ENCODE measurements at places on chromosomes 6 and 20.

DNA sequence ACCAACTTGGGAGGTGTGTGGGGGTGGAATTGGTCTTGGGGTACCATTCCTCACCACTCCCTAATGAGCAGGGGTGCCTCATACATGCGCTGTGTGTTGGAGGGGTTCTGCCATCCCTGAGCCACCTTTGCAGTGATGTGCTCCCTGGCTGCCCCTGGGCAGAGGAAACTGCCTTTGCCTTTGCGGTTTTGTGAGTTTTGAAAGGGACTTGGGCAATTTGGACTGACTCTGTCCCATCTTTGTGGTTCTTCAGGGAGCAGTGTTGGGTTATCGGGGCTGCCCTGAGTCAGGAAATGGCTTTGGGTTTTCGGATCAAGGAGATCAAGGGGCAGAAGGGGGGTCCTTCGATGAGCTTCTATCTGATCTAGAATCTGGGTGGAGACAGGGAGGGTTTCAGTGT lies 3.9 kb upstream of the PHACTR3 start:
- no peak for DNase-seq

DNA sequence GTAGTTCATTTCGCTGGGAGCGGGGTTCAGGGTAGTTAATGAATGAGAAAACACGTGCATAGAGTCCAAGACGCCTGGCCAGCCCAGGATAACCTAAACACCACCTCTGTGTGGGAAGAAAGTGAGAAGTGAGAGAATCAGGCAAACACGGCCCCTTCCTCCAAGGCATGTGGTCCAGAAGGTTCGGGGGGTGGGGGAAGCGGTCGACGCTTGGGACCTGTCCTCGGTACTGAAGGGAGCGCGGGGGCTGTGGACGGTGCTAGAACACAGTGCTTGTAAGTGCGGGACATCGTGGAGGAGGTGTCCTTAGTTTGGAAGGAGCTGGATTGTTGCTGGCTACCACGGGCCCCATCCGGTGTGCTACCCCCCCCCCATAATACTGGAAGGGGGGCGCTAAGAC lies 1.7 kb upstream of the VSTM2L start:
- DNase-seq = no peak

GRCh38 chr20:3115190-3116107 lies 30.9 kb upstream of the AVP start:
- DNase-seq = peak; percentile 53

- DNase-seq = no peak
Measured at GRCh38 chr20:17694767-17695166, 5.0 kb upstream of the BANF2 start.

GRCh38 chr20:10788055-10788454 lies 114.3 kb upstream of the JAG1 start:
- no peak for DNase-seq

DNA sequence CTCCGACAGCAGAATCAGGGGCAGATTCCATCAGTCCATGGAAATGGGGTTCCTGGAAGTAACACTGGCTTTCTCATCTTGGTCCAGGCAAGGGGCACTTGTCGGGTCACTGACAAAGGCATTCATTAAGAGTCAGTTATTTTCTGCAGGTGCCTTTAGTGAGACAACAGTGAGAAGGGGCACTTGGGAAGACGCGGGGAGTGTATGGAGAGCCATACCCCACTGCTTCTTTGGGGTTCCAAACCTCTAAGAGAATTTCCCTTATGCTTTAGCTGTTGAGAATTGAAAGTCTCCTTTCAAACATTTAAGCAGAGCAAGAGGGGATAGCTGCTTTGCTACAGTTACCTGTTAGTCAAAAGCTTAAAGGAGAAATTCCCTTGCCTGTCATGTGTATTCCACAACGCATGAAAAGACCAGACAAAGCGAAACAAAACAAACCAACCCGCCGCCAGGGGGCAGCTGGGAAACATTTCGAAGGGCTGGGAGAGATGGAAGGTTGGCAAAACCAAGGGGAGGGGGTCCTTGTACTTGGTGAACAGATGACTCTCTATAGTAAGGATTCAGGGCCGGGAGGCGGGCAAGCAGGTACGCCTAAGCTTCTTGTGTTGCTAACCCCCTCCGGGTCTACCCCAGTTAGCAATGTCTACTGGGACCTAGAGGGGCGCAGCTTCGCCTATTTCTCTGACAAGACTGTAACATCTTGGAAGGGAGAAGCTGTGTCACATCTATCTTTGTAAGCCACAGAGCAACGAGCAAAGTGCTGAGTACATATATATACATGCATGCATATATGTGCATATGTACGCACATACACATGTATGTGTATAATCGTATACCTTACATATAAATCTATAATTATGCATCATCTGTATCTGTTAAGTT lies 474.9 kb upstream of the AGPAT4 start:
- DNase-seq = peak; percentile 19

DNA sequence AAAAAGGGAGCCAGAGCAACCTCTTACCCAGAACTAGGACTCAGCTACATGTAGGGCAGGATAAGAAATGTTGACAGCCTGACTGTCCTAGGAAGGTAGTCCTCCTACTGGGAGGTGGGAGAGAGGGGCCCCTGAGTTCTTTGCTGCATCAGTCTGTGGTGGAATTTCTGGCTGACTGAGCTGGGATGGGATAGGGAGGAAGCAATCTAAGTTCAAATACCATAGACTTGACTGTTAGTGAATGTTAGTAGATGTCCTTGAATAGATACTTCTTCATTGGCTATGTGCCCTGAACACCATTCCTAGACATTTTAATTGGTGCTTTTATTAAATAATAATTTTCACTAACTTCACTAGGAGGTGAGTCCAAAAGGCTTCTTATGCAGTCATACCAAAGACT lies 1343.6 kb upstream of the CITED2 start:
- DNase-seq = no peak

- no peak for DNase-seq
Measured at GRCh38 chr6:21199262-21199661, 394.3 kb upstream of the SOX4 start.

- peak; percentile 22 for DNase-seq
Measured at GRCh38 chr20:22382742-22383141, 201.6 kb downstream of the FOXA2 start.

- no peak for DNase-seq
Measured at GRCh38 chr6:37913210-37913609, 93.7 kb downstream of the ZFAND3 start.

DNA sequence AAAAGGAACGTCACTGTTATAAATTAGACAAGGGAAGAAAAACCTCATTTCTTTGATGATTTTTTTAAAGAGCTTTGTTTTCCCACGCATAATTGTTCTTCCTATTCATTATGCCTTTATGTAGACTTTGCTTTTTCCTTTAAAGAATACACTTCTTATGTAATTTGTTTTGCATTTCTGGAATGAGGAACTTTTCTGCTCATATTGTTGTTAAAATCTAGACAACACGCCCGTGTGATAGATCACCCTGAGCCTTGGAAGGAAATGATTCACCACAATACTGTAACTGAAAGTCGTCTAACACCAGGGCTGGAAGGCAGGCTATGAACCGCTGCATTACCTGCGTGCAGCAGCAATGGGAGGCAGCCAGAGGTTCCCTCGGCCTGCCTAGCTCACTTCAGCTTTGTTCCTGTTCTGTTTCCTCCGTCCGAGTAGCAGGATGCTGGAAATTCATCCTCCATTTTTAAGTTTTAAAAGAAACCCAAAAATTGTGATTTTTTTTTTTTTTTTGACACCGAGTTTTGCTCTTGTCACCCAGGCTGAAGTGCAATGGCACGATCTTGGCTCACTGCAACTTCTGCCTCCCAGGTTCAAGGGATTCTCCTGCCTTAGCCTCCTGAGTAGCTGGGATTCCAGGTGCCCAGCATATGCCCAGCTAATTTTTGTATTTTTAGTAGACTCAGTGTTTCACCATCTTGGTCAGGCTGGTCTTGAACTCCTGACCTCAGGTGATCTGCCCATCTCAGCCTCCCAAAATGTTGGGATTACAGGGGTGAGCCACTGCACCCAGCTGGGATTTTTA lies 49.6 kb upstream of the ZNF217 start:
- peak; percentile 80 for DNase-seq

DNA sequence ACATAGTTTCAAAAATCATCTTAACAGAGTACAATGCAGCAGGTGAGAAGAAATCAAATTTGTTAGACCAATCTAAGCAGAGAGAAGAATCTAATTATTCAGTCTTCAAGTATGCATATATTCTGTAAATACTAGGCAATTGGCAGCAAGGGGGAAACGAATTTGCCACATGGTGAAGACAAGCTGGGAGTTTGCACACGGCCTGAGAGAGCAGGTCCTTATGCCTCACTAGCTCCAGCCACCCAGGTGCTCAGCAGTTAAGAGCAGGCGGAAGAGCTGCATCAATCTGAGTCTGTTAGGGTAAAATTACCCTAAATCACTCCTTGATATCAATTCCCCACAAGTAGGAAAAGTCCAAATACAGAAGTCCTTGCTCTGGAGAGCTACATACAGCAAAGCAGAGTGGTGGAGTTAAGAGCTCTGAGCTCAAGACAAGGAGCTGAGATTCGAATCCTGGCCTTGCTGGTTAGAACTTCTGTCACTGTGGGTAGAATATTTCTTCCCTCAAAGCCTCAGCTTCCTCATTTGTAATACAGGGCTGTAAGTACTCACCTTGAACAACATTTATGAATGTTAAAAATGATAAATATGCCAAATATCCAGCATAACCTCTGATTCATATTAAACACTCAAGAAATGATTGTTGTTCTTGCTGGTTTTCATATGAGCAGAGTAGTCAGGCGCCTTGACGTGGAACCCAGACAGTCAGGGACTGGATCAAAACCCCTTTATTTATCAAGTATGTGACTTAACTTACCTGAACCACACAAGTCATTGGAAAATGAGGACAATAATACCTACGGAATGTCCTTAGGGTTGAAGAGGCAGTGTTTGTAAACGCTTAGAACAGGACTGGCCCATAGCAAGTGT lies 444.2 kb downstream of the CDH26 start:
- peak; percentile 89 for DNase-seq

DNA sequence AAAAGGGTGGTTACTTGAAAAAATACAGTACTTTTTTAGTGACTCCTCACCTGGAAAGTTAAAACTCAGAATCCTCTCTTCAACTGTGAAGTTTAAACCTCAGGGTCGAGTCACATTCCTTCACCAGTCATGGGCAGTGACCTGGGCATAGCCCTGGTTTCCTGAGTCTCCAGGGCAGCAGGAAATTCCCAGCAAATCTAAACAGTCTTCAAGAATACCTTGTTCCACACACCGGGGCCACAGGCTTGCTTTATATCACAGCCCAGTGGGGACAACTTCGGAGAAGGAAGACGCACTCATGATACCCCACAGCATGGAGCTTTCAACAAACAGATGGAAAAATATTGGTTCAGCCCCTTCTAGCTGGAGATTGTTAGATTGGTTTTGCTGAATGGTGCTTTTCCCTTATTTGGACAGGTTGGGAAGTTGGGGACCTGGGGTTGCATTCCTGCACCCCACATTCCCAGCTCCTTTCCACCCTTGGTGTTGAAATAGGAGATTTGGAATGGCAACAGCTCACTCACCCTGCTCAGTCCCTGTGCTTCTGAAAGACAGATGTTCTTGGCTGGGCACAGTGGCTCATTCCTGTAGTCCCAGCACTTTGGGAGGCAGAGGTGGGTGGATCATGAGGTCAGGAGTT lies 113.0 kb upstream of the TMEM170B start:
- DNase-seq = no peak

DNA sequence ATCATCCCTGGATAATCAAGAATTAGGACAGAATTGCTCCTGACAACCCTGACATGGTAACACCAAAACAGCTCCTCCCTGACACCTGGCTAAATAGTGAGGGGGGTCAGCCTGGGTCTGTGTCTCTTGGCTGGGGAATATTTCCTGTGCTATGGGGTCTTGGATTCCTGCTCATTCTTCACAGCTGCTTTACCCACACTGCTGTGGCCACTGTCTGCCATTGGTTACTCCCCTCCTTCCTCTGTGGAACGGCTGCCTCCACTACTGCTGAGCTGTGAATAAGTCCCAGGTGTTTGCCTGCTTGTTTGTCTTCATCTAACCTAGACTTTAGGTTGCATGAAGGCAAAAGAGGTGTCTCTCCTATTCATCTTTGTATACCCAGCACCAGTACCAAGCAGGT lies 33.9 kb upstream of the TXLNB start:
- DNase-seq = peak; percentile 69

- DNase-seq = no peak
Measured at GRCh38 chr20:17488916-17489600, 42.1 kb downstream of the BFSP1 start.

GRCh38 chr6:137363805-137364138 lies 130.4 kb downstream of the OLIG3 start:
- DNase-seq = peak; percentile 12

DNA sequence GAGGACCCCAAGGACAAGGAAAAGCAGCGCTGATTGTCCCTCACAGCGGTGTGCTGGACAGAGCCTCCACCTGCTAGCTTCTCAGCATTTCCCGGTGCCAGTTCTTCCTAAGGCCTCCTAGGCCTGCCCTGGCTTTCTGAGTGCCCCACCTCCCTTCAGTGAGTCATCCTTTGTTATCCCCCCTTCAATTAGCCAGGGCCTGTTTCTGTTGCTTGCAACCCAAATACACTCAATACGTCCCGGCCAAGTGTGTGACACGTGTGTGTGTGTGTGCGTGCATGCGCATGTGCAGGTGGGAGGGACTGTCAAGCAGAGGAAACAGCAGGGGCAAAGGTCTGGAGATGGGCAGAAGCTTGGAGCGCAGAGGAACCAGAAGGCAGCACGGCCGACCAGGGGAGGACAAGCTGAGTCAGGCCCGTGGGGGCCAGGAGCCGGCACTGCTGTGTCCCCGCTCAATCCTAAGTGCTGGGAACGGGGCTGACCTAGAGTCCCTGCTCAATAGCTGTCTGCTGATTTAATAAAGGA lies 159.8 kb downstream of the PREX1 start:
- no peak for DNase-seq

DNA sequence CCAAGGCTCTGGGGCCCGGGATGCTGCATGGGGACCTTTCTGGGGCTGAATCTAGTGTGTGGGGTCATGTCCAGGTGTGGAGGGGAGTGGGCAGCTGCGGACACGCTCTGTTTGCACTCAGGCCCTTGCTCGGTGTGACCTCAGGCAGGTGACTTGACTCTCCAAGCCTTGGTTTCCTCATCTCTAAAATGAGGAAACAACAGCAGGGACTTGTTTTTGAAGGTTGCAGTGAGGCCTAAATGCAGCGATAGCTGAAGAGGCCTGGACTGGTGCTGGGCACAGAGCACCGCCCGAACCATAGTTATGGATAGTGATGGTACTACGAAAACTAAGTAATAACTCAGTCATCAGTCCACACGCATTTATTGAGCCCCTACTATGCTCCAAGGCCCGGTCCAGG lies 91.8 kb downstream of the NOL4L start:
- DNase-seq = no peak

- DNase-seq = no peak
Measured at GRCh38 chr20:21513181-21513663, 642 bp downstream of the NKX2-2 start.

DNA sequence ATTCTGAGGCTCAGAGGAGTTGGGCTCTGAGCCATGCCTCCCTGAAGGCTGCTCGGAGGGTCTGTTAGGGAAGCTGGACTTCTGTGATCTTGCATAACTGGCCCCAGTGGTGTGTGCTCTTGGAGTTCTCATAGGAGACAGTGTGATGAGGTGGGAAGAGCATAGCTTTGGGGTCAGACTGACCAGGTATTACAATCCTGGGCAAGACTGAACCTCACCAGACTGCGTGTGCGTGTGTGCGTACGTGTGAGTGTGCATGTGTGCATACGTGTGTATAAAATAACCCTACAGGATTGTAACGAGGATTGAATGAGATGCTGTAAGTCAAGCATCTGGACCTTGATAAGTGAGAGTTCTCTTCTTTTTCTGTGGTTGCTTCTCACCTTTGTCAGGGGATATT lies 10.0 kb downstream of the BPIFB2 start:
- DNase-seq = no peak
